ENCODE measurements at places on chromosomes 13 and 19. TPM values are rescaled to one million over a fixed set of nuclear protein-coding genes. Genes with fewer than 3 reads are reported as not detected.

SIAH3 gene
- total RNA-seq: 0.06 TPM

DNA sequence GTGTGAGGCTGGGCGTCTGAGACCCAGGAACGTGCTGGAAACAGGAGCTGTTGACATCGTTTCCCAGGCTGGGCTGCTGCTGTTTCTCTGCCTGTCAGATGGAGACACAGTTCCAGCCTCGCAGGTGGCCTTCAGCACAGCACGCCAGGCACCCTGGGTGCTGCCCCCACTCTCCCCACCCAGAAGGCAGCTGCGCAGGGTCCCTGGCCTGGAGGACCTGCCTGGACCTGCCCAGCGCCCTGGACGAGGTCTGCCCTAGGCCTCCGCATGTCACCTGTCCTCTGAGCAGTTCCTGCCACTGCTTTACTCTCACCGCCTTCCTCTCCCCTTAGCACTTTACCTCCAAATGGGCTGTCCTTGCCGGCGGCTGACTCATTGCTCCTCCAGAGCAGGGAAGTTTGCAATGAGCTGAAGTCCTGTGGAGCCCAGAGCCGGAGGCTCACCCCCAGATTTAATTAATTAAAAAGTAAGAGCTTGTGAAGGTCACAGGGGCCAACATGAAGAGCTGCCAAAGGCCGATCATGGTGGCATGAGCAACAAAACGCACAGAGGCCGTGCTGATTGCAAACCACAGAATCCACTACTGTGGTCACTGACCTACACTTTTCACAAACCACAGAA lies 32.2 kb downstream of the C13orf46 start:
- DNase-seq: no peak

DNA sequence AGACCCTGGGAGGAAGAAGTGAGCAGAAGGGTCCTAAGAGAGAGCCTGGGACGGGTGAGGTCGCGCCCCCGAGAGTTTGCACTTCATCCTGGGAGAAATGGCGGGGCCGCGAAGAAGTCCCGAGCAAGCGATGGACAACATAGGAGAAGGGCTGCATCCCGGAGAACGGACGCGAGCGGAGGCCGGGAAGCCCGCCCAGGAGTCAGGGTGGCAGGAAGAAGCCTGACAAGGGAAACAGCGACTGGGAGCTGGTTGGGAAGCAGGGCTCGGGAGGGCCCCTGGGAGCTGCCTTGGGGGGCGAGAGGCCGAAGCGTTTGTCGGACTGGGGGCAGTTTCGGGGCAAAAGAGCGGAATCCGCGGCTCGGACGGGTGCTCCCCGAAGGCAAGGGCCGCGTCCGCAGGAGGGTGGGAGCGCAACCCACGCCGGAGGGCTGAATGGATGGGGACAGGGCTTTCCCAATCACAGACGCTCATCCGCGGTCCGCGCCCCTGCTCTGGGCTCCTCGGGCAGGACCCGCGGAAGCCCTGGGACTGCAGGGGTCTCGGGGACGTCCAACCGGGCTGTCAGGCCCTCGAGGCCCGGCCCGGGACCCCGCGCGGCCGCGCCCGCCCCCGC lies 469 bp downstream of the ABHD17A start:
- DNase-seq: no peak

ODAD3 gene
- 4.3 TPM for total RNA-seq

ACP7 gene
- not detected for total RNA-seq

GRCh38 chr13:110405597-110406450 lies 98.7 kb downstream of the COL4A2 start:
- no peak for DNase-seq

GRCh38 chr13:43267916-43268315 lies 244.5 kb downstream of the DNAJC15 start:
- DNase-seq: no peak

RNF113B gene
- not detected for total RNA-seq

KRTDAP gene
- 0.89 TPM for total RNA-seq

DNA sequence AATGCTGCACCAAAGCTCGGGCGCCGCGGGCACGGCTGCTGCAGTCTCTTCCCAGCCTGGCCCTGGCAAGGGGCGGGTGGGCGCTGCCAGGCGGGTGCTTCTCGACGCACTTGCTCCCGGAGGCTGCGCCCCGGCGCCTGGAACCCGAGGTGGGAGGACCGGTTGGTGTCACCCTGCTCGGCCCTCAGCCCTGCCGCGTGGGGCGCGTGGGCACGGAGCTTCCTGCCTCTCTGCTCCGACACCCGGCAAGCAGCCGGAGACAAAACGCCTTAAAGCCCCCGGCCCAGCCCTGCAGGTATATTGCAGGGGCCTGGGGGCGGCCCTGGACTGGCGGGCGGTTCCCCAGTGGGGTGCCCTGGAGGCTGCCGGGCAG lies 34.7 kb downstream of the BTBD2 start:
- DNase-seq: no peak

PRSS57 gene
- not detected for total RNA-seq

NLRP5 gene
- total RNA-seq: not detected

DNA sequence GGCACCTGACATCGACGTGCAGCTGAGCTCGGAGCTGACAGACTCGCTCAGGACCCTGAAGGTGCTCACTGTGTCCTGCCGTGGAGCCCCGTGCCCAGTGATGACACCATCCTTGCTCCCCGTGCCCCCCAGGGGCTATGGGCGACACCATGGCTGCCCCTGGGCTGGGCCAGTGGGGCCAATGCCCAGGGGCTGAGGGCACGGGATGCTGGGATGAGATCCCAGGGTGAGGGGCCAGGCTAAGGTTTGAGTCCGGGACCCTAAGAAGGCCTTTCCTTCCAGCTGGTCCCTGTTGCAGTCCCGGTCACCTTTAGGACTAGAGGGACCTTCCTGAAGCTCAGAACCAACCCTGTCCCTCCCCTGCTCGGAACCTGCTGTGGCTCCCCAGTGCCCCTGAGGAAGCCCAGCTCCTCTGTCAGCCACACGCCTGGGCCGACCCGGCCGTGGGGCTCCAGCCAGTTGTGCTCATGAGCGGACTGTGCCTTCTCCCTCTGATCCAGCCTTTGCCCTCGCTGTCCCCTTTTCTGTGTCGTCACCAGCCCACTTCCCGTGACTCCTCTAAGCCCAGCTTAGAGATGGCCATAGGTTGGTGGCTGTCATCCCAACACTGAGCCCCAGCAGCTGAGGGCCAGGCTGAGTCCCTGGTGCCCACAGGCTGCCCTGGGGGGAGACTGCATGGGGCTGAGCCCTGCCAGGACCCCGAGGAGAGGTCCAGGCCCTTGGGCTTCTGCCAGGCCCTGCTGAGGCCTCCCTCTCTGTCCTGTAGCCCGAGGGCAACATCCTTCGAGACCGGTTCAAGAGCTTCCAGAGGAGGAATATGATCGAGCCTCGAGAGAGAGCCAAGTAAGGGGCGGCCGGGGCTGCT lies 10.6 kb downstream of the NOP53 start:
- DNase-seq: no peak

WDR87 gene
- not detected for total RNA-seq

DNAAF3 gene
- 12.8 TPM for total RNA-seq

- no peak for DNase-seq
Observed at GRCh38 chr13:97781891-97782305, 171.6 kb upstream of the IPO5 start.

FLT3LG gene
- total RNA-seq: 12.8 TPM

DNA sequence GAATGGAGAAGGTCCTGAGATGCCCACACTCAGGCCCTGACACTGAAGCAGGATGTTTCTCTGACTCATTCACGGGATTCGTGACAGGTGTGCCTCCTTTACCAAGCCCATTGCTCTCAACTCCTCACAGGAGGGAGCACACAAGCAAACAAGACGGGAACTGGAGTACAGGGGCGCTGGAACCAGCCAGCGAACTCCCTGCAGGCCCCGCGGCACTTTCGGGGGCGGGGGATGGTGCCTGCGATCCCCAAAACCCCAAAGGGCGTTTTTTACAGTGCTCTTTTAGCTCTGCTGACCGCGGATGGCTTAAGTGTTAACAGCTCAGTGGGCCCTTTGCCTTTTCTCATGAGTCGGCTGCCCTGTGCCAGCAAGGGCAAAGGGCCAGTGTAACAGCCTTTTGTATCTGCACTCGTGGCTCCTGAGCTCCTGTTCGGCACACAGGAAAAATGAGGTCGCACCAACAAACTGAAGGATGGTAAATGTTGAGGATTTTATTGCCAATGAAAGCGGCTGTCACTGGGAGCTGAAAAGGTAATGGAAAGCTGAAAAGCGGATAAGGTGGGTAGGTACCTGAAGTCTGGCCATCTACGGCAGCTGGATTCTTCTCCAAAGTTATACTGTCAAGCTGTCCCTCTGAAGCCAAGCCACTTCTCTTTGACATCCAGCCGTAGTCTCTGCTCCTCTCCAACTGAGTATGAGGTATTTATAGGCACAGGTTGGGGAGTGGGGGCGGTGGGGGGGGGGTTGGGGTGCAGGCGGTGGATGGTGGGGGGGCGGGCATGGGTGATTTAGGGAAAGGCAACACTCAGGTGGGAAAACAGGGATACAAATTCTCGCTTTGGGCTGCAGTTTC lies 65.0 kb upstream of the TRPC4 start:
- no peak for DNase-seq

Measured in lower lobe of right lung (tissue), 2 donors.